ENCODE measurements at places on chromosomes 2 and 18.

GRCh38 chr2:169909376-169909775 lies 82.1 kb downstream of the UBR3 start:
- no peak for DNase-seq

DNA sequence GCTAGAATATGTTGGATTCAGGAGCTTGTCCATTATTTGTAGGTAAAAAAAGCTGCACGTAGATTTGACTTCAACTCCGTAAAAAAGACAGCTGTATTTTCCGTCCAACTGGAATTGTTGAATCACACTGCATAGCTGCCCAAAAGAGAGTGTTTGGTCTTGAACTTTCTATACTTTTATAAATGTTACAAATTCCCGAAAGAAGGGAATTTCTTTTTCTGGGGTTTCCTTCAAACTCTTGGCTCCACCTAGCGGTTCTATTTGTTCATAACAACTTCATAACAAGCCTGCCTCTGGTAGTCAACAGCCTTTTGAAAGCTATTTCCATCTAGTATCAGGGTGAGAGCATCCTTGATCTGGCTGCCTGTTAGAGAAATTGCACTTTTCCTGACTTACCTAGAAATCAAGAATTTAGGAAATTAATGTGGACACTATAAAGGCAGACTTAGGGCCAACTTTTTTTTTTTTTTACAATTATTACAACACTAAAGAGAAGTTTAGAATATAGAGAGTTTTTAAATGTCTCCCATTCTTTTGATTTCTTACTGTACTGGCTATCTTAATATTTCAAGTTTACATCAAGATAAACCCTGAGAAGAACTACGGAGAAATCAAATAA lies 48.1 kb downstream of the TMEM185B start:
- no peak for DNase-seq

DNA sequence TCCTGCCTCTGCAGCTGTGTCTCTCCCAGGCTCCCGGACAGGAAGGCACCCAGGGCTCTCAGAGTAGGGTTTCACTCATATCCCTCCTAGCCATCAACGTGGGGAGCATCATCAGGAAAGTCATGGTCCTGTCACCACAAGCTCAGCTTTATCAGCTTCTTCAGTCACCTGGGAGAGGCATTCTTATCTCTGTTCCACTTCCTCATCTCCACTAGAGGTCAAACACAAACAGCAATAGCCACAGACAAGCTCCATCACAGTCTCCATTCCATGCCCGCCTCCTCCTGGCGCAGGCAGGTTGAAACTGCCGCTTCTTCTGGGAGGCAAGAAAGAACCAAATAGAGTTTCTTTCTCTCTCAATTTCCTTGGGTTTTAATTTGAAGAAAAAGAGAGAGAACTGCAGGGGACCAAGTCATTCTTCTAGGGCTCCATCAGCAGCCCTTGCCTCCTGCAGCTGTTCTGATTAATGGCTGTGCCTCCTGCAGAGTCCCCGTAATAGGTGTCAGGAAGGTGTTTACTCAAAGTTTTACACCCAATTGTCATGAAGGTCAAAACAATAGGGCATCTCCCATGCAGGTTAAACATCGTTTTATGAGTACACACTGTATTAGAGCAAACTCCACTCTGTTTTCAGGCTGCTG lies 377.9 kb downstream of the TMEM182 start:
- DNase-seq, result no peak

- no peak for DNase-seq
These were observed 266.1 kb upstream of the RAB6C start for GRCh38 chr2:129713337-129713736.

DNA sequence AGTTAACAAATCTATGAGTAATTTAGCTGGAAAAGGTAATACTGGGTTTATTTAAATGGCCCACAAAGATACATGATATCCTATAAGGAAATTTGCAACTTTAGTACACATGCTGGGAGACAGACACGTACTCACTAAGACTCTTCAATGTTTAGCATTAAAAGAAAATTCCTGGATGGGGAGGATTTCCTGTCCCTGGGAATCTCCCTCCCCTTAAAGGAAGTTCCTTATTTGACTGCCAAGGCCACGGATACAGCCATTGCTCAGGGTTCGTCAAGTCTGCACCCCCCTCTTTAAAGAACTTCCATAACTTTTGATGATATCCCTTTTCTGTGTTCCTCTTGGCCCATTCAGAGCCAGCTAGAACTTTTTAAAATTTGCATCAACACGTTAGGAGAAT lies 267.6 kb downstream of the CD226 start:
- DNase-seq, result no peak

GRCh38 chr2:190199109-190199508 lies 120.5 kb downstream of the HIBCH start:
- no peak for DNase-seq

- DNase-seq, result no peak
These were observed 163.1 kb upstream of the PGAP1 start for GRCh38 chr2:197089655-197090054.

DNA sequence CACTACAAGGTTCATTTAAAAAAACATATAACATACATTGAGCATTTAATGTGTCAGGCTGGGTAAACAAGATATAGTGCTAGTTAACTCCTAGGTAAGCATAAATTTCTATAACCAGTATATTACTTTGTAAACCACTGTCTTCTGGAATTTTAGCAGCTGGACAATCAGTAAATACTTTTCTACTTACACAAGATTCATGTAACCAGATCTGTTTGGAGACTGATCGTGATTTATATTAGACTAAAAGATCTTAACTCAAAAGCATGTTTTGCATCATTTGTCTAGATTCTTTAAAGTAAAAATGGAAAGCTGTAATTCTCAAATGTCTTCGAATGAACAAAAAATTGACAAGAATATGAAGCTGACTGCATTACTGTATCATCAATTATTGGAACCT lies 941 bp upstream of the SGO2 start:
- no peak for DNase-seq

DNA sequence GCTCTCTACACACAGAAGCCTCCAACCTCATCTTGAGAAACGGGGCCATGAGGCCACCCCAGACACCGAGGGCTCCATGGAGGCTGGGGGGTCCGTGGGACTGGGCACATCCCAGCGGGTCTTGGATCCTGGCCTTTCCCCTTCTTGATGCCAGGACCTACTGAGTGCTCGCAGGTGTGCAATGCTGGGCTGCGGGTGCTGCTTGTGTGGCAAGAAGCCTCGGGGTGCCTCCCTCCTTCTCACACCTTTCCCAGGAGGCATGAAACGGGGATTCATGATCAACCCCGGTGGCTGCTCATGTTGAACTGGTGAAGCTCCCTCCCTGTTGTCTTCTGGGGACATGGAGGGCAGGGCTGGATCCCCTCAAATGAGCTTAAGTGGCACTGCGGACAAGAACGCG lies 2.0 kb upstream of the BUB1 start:
- no peak for DNase-seq

DNA sequence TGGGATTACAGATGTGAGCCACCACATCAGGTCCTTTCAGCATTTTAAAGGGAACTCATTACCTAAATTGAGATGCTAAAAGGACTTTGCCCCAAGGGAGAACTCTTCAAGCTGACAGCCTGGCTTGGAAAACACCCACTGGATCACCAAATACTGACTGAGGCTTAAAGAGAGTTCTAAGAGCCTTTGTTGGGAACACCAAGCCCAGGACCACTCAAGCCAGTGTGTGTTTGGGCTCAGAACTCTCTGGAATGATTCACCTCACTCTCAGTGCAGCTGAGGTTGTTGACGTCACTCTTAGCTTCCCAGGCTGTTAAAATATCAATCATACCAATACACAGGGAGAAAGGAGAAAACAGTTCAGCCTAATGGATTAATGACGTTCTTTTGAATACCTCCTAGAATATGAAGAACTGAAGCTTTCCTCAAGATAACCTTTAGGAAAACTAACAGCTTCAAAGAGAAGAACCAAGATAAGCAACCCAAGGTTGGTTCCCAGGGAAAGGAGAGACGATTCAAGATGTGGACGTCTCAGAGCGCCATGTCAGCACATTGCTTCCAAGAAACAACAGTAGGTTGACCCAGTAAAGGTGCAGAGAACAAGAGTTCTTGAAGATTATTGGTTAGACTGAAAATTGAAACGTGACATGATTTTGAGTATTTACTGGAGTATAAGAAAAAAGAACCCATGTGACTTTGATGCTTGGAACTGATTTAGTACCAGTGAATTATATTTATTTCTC lies 48.0 kb upstream of the MGAT4A start:
- no peak for DNase-seq
